ENCODE measurements at places on chromosomes 6 and 20. TPM values are rescaled to one million over a fixed set of nuclear protein-coding genes. Genes with fewer than 3 reads are reported as not detected.

PHACTR1 gene
- 17.3 TPM for total RNA-seq

TOX2 gene
- total RNA-seq, result 3.4 TPM

SLC22A2 gene
- 1.4 TPM for total RNA-seq

BHLHE23 gene
- 0.38 TPM for total RNA-seq

TPD52L1 gene
- 9.6 TPM for total RNA-seq

ZNF391 gene
- total RNA-seq, result 13.0 TPM

ZNF217 gene
- total RNA-seq, result 87.9 TPM

RIN2 gene
- 1.3 TPM for total RNA-seq

PSMB9 gene
- total RNA-seq, result 2.9 TPM

CST7 gene
- total RNA-seq, result not detected

COL12A1 gene
- 4.7 TPM for total RNA-seq

PARD6B gene
- 34.1 TPM for total RNA-seq

TRIM39 gene
- 26.1 TPM for total RNA-seq

KIAA1755 gene
- not detected for total RNA-seq

ADAT2 gene
- 11.3 TPM for total RNA-seq

C6orf15 gene
- not detected for total RNA-seq

SLCO4A1 gene
- total RNA-seq, result 18.2 TPM

STX11 gene
- total RNA-seq, result 0.21 TPM

RIPOR2 gene
- total RNA-seq, result 44.5 TPM

MAPK13 gene
- total RNA-seq, result 15.2 TPM

WFDC12 gene
- not detected for total RNA-seq

TMEM200A gene
- 12.9 TPM for total RNA-seq

FAM184A gene
- 12.1 TPM for total RNA-seq

NELFE gene
- 71.1 TPM for total RNA-seq

OOEP gene
- total RNA-seq, result not detected

MEI4 gene
- total RNA-seq, result 0.23 TPM

TAAR8 gene
- not detected for total RNA-seq

METTL24 gene
- total RNA-seq, result 0.44 TPM

TUBB2B gene
- total RNA-seq, result 599 TPM

RAET1L gene
- not detected for total RNA-seq

CLDN20 gene
- not detected for total RNA-seq

RNF8 gene
- 46.2 TPM for total RNA-seq

TRERF1 gene
- total RNA-seq, result 22.8 TPM

IP6K3 gene
- 0.22 TPM for total RNA-seq

Measured in H1 (cell line).